ENCODE measurements at places on chromosomes 1 and 21. TPM values are rescaled to one million over a fixed set of nuclear protein-coding genes. Genes with fewer than 3 reads are reported as not detected.
A peak's percentile ranks its signal among the peaks of the same experiment; 100 is the strongest.

GRCh38 chr1:89060091-89060490 lies 4.9 kb downstream of the GBP1 start:
- H3K36me3 ChIP-seq: no peaks in the 10 kb centered on the region
- no peaks in the 10 kb centered on the region for H3K4me1 ChIP-seq
- no peaks in the 10 kb centered on the region for H3K27me3 ChIP-seq
- H3K27ac ChIP-seq: no peak overlapping the region
- no peak overlapping the region for H3K4me3 ChIP-seq
- DNase-seq: no peak

DNA sequence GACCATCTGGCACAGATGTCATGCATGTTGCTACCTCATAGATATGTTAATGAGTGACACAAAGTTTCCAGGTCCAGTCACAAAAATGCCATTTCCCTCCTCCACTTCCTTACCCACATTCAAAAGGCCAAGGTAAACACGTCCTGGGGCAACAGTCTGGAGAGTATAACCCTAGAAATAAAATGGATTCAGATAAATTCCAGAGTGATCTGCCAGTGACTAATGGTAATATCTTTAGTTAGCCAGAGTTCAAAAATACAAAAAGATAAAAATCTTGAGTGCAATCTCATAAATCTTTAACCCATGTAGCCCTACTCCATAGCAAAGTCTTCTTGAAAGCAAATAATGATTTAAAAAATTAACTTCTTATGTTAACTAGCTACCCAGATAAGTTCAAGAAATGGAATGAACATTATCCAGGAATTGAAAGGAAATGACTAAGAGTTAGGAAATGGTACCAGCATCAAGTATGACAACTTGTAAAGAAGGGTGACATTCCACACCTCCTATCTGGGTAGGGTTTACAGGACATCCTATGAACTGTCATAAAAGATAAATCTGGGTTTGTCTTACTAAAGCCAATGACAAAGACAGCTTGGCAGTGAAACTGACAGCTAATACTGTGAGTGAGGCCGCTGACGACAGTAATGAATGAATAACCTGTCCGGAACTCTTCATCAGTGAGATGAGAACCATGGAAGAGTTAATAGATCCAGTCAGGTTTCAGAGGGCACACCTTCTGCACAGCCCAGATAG lies 18.1 kb downstream of the RGS2 start:
- peaks cover 7% of the 10 kb centered on the region for H3K4me1 ChIP-seq
- H3K4me3 ChIP-seq: no peak overlapping the region
- H3K36me3 ChIP-seq: no peaks in the 10 kb centered on the region
- H3K27ac ChIP-seq: no peak overlapping the region
- DNase-seq: no peak
- no peaks in the 10 kb centered on the region for H3K27me3 ChIP-seq

DNA sequence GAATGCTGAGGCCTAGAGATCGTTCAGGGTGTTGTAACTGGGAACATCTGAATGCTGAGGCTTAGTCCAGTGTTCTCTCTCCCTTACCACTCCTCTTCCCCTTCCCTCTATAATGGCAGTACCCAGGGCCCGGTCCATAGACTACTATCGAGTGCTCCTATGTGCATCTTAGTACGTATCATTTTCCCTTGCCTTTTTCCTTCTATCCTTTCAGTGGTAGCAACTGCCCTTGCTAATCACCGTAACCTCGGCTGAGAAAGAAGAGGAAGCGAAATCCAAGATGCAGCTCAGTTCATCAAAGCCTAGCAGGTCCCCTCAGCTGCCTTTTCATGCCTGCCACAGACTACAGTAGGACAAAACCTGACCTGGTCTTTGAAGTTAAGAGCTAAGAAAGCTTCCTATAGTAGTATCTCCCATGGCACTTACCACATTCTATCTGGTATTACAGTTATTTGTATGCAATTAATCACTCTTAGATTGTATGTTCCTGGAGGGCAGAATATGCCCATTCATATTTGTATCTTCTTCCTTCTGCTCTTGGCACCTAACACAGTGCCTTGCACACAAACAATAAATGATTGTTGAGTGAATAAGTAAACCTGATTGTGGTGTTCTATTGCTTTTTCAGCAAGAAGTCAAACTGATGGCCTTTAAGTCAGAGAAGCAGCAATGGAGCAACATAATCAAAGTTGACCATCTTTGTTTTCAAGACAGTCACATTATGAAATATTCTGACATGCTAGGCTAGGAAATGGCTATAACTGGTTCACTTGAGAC lies 22.4 kb downstream of the CNIH4 start:
- H3K27me3 ChIP-seq: no peaks in the 10 kb centered on the region
- H3K4me1 ChIP-seq: no peaks in the 10 kb centered on the region
- no peak for DNase-seq
- peaks cover 16% of the 10 kb centered on the region for H3K36me3 ChIP-seq
- H3K27ac ChIP-seq: no peak overlapping the region
- H3K4me3 ChIP-seq: no peak overlapping the region

DNA sequence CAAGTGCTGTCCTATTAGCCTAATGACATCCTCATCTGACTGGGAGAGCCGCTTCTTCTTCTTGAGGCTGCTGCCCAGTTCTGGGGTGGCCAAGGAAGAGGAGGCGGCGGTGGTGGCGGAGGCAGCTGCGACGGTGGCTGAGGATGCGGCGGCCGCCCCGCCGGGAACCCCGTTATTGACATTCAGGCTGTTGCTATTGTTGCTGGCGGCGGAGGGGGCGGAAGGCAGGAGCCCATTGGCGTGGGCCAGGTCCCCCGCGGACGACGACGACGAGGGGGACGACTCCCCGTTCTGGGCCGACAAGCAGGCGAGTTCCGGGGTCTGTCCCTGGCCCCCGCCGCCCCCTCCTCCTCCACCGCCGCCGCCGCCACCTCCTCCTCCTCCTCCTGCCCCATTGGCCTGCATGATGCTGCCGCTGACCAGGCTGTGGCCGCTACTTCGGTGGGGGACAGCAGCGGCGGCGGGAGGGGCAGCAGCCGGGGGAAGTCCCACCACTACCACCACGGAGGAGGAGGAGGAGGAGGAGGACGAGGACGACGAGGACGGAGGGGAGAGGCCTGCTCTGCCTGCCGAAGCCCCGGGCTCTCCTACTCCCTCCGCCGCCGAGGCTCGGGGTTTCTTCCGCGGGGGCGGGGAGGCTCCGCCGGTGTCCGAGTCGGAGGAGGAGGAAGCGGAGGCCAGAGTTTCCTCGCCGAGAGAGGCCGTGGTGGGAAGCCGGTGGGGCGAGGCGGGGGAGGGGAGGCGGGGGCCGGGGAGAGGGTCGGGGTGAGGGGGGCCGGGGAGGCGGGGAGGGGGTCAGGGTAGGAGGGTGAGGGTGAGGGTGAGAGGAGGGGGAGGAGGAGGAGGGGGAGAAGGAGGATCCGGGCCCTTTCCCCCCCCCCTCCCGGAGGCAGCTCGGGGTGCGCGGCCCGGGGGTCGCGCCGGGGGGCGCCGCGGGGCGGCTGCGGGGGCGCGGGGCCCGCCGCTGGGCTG lies 610 bp downstream of the WDR26 start:
- DNase-seq: peak; percentile 42
- H3K27ac ChIP-seq: no peak overlapping the region
- no peaks in the 10 kb centered on the region for H3K4me1 ChIP-seq
- H3K4me3 ChIP-seq: peak overlapping the region; percentile 86

The DHRS3 gene
- 52.2 TPM for total RNA-seq

The S100A9 gene
- total RNA-seq: not detected

DNA sequence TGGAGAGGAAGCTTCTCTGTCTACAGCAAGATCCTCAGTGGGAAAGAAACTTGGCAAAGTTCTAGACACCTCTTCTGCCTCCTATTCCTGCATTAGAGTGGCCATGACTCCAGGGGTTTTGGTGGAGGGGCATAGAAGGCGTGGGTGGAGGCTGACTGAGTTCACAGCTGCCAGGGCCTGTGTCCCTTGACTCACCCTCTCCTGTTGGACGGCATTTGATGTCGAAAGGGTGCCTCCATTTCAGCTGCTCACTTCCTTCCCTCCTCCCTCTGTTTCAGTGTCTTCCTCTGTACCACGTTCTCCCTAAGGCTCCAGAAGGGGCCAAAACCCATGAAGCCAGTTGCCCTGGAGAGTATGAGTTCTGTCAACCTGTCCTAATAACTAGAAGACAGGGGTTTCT lies 632 bp downstream of the TMEM79 start:
- H3K27me3 ChIP-seq: no peaks in the 10 kb centered on the region
- H3K4me1 ChIP-seq: no peaks in the 10 kb centered on the region
- H3K4me3 ChIP-seq: 0 out of 3 replicates have a peak overlapping the region, but pooled peaks have one; percentile 42
- no peak overlapping the region for H3K27ac ChIP-seq
- no peak for DNase-seq

DNA sequence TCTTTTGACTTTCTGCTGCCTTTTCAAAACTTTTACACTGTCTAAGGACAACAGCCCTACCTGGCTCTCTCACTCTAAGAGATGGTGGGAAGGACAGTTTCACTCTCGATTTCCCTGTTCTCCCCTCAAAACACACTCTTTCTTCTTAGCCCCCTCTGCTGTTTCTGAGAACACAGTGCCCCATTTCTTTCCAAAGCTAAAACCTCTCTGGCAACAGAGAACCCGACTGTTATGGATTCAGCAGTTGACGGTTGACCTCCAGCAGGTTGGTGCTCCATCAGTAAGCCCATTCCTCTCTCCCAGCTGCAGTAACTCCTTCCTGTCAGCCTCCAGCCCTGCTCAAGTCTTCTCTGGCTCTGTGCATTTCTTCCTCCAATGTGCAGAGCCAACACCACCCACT lies 88.2 kb upstream of the ABCD3 start:
- H3K36me3 ChIP-seq: no peaks in the 10 kb centered on the region
- no peaks in the 10 kb centered on the region for H3K27me3 ChIP-seq
- peak; percentile 39 for DNase-seq
- H3K4me1 ChIP-seq: peaks cover 8% of the 10 kb centered on the region
- H3K27ac ChIP-seq: no peak overlapping the region

The ERI3 gene
- total RNA-seq: 61.6 TPM

GRCh38 chr1:5994713-5995621 lies 2.7 kb upstream of the NPHP4 start:
- DNase-seq: no peak
- H3K4me1 ChIP-seq: no peaks in the 10 kb centered on the region
- no peaks in the 10 kb centered on the region for H3K36me3 ChIP-seq
- H3K27me3 ChIP-seq: no peaks in the 10 kb centered on the region
- no peak overlapping the region for H3K4me3 ChIP-seq
- H3K27ac ChIP-seq: no peak overlapping the region

DNA sequence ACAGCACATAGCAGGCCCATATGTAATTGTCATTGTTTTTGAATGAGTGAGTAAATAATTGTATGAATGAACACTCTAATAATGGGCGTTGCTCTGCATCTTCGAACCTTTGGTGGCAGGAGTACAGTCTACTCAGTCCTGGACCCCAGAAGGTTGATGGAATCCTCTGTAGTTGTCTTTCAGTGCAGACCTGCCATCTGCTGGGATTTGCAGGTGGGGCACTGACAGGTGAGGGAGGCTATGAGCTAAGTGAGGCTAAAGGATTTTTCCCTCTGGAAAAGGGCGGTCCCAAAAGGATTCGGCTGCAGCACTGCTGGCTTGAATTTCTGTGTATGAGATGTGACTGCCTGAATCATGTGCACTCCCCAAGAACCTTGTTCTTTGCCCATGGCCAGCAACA lies 53.4 kb downstream of the PLXNA2 start:
- no peaks in the 10 kb centered on the region for H3K36me3 ChIP-seq
- no peak overlapping the region for H3K4me3 ChIP-seq
- DNase-seq: no peak
- H3K4me1 ChIP-seq: no peaks in the 10 kb centered on the region
- H3K27me3 ChIP-seq: no peaks in the 10 kb centered on the region

The CD1B gene
- not detected for total RNA-seq

The EXOSC10 gene
- 83.4 TPM for total RNA-seq

The ITLN2 gene
- 2.4 TPM for total RNA-seq

The KLHL12 gene
- total RNA-seq: 40.0 TPM

DNA sequence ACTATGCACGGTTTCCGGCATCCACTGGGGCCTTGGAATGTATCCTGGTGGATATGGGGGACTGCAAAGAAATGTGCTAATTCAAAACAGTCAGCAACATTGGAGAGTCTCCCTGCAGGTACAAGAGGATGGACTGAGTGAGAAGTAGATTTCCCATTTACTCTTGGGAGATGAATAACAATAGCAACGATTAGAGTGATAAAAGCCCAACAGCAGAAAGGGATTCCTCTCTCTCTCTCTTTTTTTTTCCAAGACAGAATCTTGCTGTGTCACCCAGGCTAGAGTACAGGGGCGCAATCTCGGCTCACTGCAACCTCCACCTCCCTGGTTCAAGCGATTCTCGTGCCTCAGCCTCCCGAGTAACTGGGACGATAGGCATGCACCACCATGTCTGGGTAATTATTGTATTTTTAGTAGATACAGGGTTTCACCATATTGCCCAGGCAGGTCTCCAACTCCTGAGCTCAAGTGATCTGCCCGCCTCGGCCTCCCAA lies 5.0 kb upstream of the SHCBP1L start:
- no peaks in the 10 kb centered on the region for H3K27me3 ChIP-seq
- H3K4me1 ChIP-seq: no peaks in the 10 kb centered on the region
- H3K27ac ChIP-seq: peak overlapping the region; percentile 75
- H3K36me3 ChIP-seq: peaks cover 3% of the 10 kb centered on the region
- H3K4me3 ChIP-seq: peak overlapping the region; percentile 27

The SYNC gene
- total RNA-seq: 0.15 TPM
